Muscle of arm (tissue), 14 donors: ENCODE measurements at places on chromosomes 16 and 17.

GRCh38 chr16:81996664-81997509 lies 14.4 kb downstream of the SDR42E1 start:
- peak; percentile 61 for DNase-seq

DNA sequence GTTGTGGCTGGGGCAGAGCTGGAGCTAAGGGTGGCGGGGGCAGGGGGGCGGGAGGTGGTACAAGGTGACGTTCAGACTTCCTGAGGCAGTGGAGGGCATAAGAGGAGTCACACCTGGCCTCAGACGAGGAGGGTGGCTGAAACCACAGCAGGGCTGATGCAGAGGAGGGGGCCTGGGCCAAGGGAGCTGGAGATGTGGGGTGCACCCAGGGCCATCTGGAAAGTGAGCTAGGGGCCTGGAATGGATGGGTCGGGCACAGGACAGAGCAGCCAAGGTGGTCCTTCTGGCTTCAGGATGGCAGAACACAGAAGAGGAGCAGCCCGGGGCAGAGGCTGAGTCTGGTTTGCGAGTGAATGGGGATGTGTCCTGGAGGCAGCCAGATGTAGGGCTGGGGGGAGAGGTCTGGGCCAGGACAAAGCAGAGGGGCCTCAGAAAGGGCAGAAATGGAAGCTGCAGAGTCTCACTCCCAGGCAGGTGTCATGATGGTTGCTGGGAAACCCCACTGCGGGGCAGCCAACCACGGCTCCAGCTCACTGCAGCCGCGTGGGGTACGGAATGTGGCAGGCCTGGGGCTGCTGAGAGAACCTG lies 57.6 kb downstream of the PRMT7 start:
- no peak for DNase-seq

DNA sequence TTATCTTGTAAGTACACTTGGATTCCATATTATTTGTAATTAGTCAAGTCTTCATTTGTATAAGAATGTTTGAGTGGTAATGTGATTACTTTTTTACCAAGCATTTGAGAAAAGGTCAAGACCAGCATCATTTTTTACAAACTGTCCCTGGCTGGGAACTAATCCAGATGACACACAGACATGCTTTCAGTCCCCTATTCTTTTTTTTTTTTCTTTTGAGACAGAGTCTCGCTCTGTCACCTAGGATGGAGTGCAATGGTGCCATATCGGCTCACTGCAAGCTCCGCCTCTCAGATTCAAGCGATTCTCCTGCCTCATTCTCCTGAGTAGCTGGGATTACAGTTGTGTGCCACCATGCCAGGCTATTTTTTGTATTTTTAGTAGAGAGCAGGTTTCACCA lies 4.5 kb downstream of the DERL2 start:
- DNase-seq, result no peak

DNA sequence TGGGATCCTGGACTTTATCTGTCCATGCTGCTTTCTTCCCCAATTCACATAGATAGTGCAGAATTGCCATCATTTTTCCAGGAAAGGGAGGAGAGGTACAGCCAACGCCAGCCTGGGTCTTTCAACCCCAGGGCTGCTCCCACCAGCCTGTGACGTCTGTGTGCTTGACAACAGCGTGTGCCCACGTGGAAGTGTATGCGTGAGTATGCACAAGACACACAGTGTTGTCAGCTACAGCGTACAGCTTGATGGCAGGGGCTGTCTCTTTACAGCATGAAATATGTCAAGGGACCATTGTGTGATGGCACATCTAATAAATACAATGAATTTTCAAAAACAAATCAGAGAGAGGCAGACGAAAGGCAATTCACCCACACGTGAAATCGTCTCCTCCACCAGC lies 62.3 kb downstream of the GSG1L start:
- DNase-seq, result no peak

DNA sequence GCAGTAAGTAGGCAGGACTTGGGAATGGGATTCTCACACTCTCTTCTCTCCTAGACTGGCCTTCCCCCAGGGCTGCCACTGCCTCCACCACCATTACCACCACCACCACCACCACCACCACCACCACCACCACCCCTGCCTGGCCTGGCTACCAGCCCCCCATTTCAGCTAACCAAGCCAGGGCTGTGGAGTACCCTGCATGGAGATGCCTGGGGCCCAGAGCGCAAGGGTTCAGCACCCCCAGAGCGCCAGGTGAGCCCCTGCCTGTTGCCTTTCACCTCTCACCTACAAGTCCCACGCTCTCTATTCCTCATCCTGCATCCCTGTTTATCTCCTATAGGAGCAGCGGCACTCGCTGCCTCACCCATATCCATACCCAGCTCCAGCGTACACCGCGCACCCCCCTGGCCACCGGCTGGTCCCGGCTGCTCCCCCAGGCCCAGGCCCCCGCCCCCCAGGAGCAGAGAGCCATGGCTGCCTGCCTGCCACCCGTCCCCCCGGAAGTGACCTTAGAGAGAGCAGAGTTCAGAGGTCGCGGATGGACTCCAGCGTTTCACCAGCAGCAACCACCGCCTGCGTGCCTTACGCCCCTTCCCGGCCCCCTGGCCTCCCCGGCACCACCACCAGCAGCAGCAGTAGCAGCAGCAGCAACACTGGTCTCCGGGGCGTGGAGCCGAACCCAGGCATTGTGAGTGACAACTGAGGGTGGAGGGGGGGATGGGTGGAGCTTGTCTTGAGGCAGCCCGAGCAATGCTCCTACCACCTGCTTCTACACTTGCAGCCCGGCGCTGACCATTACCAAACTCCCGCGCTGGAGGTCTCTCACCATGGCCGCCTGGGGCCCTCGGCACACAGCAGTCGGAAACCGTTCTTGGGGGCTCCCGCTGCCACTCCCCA lies 7.9 kb upstream of the TMEM88 start:
- no peak for DNase-seq

DNA sequence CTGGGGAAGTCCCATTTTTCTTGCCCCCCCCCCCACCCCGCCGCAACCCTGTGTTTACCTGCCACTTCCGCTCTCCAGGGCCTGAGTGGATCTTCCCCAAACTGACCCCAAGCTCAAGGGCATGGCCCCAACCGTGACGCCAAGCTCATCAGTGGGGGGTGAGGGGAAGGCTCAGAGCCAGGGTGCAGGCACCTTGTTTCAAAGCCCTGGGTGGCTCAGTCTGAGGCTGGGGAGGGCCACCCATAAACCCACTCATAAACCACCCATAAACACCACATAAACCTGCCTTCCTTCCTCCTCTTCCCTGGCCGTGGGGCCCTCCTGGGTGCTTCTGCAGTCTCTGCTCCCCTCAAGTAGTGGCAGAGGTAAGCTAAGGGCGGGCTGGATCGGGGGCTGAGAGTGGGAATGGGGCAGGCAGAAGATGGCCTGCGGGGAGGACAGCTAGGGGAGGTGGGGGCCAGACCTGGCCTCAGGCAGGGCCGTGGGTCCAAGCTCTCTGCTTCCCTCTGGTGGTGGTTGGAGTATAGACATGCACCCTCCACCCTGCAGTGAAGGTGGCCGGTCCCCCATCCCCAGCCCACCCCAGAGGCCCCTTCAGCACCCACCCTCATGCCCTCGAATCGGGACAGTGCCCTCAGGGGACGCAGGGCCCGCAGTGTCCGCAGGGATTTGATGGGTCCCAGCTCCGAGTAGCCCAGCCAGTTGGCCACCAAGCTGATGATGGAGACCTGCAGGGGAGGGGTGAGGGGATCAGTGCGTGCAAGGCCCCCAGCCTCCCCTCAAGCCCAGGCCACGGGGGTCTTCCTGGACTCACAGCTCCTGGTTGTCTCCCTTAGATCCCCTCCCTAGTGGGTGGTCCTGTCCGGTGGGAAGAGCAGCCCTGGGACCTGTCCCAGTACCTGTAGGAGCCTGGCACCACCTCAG lies 14.6 kb upstream of the CD79B start:
- DNase-seq, result peak; percentile 38

DNA sequence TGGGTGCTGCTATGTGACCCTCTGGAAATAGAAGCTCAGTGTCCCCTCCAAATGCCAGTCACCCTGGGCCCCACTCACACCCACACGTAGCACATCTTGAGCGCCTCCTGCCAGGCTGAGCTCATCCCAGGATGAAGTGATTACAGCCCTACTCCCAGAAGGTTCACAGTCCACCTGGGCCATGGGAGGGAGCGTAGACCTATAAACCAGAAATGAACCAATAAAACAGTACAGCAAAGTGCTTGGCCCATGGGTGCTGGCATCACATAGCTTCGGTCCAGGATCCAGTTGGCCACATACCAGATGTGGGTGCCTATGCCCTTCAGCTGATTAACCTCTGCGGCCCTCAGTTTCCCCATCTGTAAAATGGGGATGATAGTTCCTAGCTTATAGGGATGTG lies 2.2 kb upstream of the BICDL2 start:
- DNase-seq, result no peak

DNA sequence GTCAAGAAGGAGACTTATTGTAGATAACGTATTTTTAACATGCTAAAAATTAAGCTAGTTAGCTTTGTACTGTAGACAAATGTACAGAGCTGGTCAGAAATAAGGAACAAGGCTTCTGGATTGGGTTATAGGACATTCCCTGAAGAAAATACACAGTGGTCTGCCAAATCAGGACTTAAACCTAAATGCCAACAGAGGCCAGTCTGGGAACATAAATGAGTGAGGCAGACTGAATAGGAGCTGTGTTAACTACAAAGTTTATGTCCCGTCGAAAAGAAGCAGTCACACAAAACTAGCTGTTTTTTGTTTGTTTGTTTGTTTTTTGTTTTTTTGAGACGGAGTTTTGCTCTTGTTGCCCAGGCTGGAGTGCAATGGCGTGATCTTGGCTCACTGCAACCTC lies 120.4 kb upstream of the C17orf78 start:
- no peak for DNase-seq

GRCh38 chr17:80453998-80454556 lies 22.3 kb downstream of the NPTX1 start:
- DNase-seq, result no peak

- DNase-seq, result no peak
These were observed 800.0 kb downstream of the CDH11 start for GRCh38 chr16:64321881-64322280.

GRCh38 chr17:13306310-13306962 lies 288.6 kb upstream of the ELAC2 start:
- DNase-seq, result peak; percentile 29

DNA sequence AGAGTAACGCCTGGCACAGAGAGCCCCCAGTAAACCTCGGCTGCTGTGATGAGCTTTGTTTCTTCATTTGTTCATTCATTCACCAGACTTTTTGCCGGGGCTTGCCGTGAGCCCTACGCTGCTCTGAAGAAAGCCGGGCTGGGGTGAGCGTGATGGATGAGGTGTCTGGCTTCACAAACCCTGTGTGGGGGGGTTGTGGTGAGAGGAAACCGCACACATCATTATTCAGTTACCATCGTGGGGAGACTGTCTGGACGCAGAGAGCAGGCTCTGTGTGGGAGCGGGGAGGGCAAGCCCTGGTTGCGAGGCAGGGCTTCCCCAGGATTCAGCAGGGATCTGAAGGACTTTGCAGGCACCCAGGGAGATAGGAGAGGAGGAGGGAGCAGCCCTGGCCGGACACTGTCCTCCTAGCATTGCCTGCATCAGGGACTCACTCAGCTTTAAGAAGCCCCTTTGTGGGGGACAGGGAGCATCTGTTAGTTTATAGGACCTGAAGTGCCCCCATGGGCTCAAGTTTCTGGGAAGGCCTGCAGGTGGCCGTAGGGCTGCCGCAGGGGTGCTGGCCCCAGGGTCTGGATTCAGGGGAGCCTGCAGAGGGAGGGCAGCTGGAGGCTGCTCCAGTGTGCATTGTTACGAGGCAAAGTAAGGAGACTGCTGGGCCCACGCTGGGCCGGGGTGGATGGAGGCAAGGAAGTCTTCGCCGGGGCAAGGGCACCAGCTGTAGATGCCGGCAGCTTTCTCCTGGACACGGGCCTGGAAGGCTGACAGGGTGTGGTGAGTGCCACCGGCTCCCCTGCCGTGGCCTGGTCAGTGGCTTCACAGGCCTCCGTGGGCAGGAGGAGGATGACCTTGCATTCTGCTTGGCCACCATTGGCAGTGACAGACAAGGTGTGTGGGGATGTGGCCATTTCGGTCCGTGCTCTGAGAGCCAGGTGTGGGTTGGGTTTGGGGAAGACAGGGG lies 334.5 kb downstream of the SEC14L1 start:
- no peak for DNase-seq

DNA sequence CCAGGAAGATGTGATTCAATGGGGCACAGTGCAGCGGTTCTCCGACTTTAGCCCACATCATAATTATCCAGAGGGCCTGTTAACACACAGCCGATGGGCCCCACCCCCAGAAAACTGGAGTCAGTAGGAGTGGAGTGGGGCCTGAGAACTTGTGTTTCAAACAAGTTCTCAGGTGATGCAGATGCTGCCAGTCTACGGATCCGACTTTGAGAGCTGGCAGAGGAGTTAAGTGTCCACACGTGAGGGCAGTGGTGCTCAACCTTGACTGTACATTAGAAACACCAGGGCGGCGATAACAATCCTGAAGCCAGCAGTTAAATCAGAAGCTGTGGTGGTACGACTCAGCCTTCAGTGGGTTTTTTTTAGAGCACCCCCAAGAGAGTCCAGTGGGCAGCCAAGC lies 75.0 kb downstream of the GPRC5B start:
- no peak for DNase-seq
